Muscle of arm (tissue), 14 donors: ENCODE measurements at places on chromosomes 16 and 17. TPM values are rescaled to one million over a fixed set of nuclear protein-coding genes. Genes with fewer than 3 reads are reported as not detected.

DNA sequence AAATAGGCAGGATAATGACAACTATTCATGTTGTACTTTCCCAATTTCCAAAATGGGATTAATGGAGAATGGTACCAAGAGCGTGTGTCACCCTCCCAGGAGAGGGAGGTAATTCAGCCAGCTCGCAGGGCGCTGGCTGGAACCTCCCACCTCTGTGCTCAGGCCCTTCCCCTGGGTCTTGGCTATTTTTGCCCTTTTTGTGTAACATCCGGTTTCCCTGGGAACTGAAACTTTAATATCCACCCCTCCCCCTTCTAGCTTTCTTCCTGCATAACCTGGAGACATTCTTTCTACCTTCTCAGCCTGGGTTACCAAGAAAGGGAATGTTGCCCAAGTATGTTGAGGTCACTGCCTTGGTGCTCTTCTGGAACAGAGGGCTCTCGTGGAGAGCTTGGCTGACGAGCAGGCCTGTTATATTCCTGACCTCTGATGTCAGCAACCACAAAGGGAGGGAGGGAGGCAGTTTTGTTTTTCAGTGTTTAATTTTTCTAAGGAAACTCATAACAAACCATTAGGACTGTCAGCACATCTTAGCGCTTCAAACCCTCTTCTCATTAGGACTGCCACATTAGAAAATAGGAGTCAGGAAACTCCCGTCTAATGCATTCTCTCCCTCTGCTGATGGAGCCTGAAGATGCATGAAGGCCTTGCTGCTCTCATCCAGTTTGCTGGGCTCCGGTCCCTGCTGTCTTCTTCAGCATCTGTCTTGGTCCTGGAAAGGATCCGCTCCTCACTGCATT is 25.6 kb downstream of the ITGB3 start:
- peak; percentile 45 for DNase-seq

GRCh38 chr17:46777943-46778915 is 40.3 kb downstream of the WNT3 start:
- DNase-seq: no peak

The FZD2 gene
- polyA plus RNA-seq: 15.0 TPM

The CCL8 gene
- not detected for polyA plus RNA-seq

DNA sequence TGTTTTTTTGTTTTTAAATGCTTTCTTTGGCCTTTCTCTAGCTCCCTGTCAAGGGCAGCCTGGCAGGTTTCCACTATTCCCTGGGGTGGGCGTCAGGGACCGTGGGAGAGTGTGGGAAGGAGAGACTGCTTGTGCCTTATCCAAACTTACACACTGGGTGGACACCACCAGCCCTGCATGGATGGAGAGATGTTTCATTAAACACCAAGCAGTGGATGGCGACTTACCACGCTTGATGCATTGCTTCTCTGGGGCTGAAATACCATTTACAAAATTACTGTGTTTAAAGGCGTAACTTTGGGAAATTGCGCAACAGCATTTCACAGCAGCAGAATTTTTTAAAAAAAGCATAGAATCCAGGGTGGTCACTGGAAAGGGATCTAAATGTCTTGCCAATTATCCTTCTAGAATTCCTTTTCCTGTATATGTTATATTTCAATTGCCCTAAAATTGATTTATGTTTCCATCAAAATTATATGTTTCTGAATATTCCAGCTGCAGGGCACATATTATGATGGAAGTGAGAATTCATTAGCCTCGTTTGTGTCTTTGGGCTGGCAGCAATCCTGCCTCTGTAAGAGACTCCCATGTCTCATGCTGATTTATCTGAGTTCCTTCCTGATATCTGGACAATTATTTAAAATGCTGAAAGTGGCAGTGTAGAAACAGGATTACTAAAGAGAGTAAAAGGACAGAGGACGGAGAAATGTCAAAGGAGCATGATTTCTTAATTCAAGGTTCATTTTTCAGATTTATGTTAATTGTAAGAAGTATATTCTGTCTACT is 247.3 kb downstream of the GRIN2A start:
- no peak for DNase-seq

- DNase-seq: no peak
Observed at GRCh38 chr17:63431939-63432804, 13.9 kb downstream of the CYB561 start.

DNA sequence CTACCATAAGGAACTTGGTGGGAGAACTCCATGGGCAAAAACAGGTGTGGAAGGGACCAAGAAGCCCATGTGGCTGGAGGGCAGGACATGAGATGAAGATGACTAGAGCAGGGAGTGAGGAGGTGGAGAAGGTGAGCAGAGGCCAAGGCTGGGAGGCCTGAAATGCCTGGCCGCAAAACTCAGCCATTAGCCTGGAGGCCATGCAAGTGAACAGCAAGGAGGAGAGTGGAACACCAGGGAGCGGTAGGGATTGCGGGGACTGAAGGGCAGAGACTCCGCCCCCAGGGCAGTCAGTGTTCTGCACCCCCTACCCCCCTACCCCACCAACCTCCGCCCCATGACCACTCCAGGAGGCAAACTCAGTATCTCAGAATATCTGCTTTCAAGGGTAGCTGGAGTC is 17.0 kb downstream of the BCL7C start:
- DNase-seq: no peak
